ENCODE measurements at places on chromosomes 2 and 18.

DNA sequence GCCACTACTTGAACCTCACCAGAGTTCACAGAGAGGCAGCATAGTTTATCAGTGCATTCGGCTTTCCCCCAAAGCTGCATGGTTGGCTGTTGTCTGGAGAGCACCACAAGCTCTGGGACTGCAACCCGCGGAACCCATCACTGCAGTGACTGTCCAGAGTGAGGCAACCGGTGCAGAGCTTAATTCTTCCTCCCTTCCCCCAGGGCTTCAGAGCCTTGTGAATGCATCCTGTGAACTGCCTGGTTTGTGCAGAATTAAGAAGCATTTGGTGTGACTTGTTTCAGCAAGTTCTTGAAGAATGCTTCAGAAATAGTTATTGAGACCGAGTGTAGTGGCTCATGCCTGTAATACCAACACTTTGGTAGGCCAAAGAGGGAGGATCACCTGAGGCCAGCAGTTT lies 99.2 kb upstream of the FOSL2 start:
- no peak for DNase-seq

GRCh38 chr2:51920509-51920908 lies 888.6 kb upstream of the NRXN1 start:
- DNase-seq = no peak

GRCh38 chr18:61352059-61352458 lies 18.8 kb downstream of the CDH20 start:
- no peak for DNase-seq

DNA sequence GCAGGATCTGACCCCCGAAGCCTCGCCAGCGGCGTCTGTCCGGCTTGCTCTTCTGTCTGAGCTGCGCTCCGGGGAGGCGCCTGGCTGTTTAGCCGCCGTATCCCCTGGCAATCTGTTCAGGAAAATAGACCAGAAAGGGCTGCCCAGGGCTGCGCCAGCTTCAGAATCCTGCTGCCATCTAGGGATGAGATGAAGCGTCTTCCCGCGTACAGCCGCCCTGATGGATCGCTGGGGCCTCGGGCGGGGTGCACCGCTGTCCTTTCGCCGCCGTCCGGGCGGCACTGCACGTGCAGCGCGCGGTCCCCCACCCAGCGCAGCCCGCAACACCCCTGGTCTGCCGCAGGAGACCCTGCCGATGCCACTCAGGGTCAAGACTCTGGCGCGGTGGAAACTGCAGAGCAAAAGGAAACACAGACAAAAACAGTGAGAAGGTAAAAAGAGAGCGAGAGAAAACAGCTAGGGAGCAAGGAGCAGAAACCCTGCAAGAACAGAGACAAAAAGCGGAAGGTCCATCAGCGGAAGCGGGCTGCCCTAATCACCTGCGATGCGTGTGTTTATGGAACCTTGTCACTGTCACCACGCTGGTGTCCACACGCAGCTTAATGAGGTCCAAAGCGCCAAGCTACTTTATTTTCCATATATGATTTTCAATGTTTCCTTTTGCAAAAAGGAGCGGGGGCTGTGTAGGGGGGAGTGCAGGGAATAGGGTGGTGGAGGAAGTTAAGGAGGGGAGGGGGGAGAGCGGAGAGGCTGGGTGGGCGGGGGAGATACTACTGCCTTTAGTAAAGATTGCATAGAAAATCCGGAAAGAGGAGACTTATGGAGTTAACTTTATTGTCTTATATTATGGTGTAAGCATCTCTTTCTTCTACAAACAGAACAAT lies 2113.3 kb upstream of the PIK3C3 start:
- DNase-seq = peak; percentile 43

DNA sequence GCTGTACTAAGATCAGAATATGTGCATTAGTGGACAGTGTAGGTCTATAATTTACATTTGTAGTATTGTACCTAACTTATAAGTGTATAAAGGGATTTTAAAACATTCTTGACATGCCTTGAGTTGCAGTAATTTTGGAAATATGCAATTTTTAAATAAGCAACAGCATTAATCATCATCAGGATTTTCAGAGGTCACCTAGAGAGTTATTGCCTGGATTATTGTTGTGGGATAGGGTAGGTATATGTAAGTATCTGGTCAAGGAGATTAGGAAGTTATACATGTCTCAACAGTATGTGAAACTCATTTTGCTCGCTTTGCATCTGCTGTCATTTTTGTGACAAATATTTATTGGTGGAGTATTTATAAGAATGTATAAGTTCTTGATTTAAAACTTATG lies 184.2 kb downstream of the WDR7 start:
- no peak for DNase-seq

DNA sequence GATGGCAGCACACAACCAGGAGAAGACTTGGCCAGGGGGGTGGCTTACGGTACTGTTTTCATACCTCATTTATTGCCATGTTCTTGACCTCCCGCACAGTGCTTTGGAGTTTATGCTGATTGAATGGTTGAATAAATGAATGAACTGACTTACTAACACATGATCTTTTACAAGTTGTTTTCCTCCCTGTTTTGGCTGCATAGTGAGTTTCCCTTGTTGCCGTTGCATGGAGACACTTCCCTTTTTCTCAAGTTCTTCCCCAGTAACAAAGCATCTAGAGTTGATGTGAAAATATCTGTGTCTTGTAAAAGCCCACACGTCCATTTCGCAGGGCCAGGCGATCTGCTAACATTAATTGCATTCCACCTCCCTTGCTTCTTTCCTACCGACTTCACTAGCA lies 35.7 kb upstream of the RAB1A start:
- DNase-seq = no peak

All from kidney capillary endothelial cell (primary cell).